WTC11 (cell line): ENCODE measurements at places on chromosomes 3 and 15.

- DNase-seq = no peak
Observed at GRCh38 chr3:114480442-114480841, 186.6 kb downstream of the TIGIT start.

DNA sequence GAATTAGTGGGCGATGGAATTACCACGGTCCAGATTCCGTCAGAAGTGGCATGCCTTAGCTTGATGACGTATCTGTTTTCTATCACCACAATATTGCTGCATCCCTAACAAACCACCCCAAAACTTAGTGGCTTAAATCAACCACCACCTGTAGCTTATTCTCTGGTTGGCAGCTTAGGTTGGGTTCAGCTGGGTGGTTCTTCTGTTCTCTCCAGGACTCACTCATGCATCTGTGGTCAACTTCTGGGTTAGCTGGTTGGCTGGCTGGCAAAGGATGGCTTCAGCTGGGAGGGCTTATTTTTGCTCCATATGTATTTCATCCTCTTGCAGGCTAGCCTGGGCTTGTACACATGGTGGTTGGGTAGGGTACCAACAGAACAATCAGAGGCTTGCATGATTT, 288.8 kb upstream of the LRRFIP2 start:
- no peak for DNase-seq

DNA sequence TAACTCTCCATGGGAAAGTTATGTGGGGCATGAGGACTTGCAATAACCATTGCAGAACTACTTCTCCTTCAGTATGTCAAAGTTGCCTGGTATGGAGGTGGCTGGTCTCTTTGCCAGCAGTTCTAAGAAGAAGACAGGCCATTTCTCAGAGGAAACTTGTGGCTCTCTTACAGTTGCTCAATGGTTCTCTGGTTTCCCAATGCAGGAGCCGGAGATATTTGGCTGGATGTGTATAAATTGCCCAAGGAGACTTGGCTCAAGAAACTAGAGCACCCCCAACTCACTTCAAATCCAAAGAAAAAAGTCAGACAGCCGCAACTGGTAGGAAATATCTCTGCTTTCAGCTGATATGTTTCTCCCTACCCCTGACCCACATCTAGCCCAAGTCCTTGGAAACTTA, 24.2 kb downstream of the WDR93 start:
- DNase-seq = no peak

DNA sequence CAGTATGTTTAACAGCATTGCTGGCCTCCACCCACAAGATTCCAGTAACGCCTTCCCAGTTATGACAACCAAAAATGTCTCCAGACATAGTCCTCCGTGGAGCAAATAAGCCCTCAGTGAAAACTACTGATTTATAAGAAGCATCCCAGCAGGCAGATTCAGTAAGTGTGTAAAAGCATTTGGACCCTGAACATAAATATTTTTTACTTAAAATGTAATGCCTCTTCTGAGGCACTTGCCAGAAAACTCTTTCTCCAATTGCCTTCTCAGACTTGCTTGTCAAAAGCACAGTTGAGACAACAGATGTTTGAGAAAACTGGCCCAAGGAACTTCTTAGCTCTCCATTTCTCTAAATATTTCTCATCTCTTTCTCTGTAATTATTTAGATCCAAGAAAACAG, 31.8 kb upstream of the DCLK3 start:
- DNase-seq = no peak

GRCh38 chr3:45434996-45435395, 46.6 kb downstream of the LARS2 start:
- DNase-seq = no peak

GRCh38 chr3:144429719-144430121, 458.1 kb downstream of the DIPK2A start:
- DNase-seq = no peak

DNA sequence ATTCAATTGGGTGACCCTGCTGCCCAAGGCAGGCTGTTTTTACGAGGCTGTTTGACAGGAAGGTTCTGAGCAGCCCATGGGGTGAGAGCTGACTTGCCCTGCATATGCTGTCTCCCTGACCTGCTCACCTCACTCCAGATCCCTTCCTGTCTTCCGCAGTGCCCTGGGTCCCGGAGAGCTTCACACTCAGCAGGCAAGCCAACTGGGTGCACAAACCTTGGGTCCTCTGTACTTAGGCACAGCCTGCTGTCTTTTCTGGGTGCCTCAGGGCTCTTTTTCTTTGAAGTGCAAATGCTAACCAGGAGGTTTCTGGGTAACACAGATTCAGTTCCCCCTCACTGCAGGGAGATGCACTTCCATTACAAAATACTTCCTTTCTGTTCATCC, 32.8 kb downstream of the ZXDC start:
- no peak for DNase-seq

DNA sequence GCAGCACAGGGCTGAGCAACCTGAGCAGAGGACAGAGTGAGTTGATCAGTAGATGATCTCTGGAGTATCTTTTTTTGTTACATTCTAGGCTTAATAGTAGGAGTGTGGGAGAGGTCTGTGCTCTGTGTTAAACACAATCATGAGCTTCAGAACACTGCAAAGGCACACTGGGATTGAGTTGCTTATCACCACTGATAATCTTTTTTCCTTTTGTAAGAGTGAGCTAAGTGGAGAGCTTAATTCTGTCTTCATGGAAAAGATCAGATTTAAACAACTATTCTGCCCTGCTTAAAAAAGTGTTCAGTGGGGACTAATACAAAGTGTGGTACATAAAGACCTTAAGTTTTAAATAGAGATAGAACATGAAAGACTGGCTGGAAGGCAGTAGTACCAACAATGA, 1.1 kb downstream of the OR4F6 start:
- DNase-seq = no peak

DNA sequence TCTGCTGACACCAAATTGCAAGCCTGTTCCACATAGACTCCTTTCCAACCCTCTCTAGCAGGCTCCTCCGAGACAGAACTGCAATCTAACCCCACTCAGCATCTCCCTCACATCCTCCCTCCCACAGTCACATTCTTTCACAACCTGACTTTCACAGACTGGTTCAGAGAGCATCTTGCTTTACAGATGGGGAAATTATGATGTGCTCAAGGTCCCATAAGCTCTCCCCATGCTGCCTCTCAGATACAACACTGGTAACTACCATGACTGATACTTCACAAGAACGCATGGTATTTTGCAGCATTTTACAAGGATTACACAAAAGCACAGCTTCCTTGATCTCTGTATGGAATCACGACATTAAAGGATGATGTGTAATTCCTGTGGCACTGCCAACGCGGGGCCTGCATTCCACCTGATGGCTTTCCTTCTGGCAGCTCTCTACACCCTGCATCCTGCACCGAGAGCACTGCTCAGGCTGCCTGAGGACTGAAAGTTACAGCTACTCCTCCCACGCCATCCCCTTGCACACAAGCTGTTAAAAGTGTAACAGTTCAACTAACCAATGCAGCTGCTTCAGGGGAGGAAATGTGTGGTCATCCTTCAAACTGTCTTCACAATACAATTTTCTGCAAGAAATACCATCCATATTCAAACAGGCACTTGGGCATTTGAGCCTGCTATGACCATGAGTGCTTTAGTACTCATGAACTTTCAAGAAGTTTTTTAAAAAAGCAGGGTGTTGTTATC, 27.6 kb downstream of the TBC1D2B start:
- DNase-seq = no peak

DNA sequence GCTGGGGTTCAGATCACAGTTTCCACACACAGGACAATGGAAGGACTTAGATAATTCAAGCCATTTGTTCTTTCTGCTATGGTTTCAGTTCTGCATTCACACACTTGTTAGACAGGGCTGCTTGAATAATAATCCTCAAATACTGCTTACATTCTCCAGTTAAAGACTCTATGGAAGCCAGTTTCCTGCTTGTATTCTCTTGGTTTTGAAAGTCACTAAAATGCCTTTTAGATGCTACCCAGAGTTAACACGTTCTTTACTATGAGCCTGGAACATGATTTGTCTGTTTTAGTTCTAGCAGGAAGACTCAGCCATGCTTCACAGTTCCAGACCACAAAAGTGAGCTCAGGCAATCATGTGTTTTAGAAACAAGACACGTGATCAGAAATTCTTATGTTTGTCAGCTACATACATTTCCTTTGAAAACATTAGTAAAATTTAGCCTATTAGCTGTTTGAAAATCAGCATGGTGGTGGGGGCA, 152.4 kb downstream of the LEKR1 start:
- no peak for DNase-seq

GRCh38 chr15:90413411-90414379, 25.7 kb downstream of the IQGAP1 start:
- DNase-seq = no peak

DNA sequence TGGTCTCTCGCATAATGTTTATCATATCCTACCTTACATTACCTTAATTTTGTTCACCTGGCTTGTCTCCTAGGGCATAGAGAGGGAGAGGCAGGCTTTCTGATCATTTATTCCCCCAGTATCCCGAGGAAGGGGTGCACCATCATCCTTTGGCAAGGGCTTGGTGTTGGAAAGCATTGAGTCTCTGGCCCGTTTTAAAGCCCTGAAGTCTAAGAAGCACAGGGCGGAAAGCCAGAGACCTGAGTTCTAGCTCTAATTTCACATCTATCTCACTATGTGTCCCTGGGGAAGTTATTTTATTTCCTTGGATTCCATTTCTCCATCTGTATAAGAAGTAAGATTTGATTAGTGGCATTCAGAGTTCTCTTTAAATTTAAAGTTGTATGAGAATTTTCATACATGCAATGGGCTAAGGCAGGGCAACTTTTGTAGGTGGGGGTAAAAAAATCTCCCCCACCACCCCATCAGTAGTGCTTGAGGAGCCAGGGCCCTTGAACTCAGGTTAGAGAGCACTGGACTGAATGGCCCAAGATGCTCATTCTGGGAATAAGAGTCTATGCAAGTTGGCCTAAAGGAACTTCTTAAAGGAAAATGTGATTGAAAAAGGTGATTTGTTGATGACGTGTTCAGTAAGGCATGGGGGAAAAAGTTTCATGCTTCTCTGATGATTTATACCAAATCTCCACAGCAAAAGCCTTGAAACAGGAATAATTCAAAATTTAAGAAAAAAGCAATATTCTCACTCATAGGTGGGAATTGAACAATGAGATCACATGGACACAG, 10.1 kb downstream of the TMC3 start:
- DNase-seq = no peak

DNA sequence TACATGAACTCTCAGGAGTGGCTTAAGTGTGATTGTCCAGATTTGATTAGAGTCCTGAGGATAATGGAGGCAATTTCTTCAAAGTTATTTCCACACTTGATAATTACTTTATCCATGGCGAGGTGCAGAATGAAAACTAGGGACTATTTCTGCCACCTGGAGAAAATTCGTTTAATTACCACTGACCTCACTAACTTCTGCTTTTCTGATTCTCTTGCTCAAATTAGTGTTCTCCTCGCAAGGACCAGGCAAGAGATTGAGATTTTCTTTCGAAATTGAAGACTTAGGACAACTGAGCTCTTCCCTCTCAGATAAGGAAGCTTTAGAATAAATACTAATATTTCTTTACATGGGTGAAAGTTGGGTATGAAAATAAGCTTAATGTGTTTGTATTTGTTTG, 135.2 kb downstream of the RYR3 start:
- DNase-seq = no peak

- DNase-seq = no peak
Observed at GRCh38 chr3:42975456-42975855, 3.7 kb upstream of the GASK1A start.

GRCh38 chr3:196662711-196663571, 23.4 kb downstream of the NRROS start:
- no peak for DNase-seq

DNA sequence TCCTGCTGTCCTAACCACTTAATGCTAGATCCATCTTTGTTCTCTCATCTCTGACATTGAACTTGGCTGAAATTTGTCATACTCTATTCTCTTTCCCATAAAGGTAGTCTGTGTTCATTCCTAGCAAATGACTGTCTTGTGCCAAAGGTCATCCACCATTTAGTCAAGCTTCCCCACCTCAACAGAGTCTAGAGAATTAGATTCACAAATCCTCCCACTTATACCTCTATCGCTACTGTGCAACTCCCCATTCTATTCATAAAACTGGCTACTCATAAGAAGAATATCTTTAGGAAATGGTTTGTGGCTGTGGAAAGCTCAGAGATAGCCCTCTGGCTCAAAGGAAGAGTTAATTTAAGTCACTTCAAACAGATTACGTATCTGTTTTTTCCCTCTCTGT, 59.7 kb upstream of the MBNL1 start:
- DNase-seq = no peak

- DNase-seq = peak; percentile 48
Observed at GRCh38 chr3:49173116-49173791, 1.9 kb downstream of the KLHDC8B start.

DNA sequence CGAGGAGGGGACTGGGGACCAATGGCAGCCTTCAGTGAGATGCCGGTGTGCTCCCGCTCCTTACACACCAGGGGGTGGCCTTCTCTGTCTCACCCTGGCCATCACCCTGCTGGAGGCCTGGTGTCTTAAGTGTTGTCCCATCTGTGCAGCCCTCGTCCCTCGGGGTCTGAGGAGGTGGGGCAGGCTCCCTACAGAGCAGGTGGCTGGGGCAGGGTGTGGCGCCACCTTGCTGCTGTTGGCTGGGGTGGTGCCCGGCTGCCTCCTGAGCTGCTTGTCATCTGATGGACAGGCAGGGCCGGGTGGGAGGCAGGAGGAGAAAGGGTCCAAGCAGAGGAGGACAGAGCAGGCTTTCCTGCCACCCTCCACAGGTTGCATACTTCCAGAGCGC, 25.9 kb downstream of the PTPN23 start:
- DNase-seq = no peak

DNA sequence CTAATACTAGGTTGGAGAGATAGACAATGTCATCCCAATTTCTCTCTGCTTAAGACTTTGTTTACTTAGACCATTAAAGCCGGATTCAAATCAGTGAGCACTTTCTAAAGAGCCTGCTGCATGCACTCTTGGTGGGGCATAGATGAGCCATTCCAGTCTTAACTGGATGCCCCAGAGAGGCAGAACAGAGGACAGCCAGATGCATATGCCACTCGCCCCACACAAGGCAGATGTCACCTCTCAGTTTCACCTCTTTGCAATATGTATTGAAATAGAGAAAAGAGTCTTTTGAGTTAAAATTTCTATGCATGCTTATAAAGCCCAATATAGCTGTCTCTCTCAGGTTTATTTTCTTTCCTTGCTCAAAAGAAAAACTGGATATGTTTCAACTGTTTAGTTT, 89.5 kb downstream of the LARS2 start:
- no peak for DNase-seq

DNA sequence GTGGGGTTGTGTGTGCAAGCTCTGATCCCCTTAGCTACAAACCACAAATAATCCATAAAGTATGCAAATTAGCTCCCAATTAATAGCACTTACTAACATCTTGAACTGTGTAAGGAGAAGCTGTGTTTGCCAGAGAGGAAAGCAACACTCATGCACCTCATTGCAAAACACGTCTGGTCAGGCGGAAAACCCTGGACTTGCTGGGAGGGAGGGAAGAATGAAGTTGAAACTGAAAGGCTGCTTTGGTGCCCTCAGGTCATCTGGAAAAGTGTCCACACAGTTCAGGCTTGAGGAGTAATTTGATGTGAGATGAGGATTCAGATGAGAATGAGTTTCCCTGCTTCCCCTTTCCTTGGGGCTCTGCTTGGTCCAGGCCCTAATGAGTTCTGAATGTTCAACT, 185.5 kb upstream of the ANKRD28 start:
- DNase-seq = no peak
